ENCODE measurements at places on chromosomes 6 and 20.

- no peak for DNase-seq
These were observed 7.4 kb upstream of the SSTR4 start for GRCh38 chr20:23027721-23028120.

DNA sequence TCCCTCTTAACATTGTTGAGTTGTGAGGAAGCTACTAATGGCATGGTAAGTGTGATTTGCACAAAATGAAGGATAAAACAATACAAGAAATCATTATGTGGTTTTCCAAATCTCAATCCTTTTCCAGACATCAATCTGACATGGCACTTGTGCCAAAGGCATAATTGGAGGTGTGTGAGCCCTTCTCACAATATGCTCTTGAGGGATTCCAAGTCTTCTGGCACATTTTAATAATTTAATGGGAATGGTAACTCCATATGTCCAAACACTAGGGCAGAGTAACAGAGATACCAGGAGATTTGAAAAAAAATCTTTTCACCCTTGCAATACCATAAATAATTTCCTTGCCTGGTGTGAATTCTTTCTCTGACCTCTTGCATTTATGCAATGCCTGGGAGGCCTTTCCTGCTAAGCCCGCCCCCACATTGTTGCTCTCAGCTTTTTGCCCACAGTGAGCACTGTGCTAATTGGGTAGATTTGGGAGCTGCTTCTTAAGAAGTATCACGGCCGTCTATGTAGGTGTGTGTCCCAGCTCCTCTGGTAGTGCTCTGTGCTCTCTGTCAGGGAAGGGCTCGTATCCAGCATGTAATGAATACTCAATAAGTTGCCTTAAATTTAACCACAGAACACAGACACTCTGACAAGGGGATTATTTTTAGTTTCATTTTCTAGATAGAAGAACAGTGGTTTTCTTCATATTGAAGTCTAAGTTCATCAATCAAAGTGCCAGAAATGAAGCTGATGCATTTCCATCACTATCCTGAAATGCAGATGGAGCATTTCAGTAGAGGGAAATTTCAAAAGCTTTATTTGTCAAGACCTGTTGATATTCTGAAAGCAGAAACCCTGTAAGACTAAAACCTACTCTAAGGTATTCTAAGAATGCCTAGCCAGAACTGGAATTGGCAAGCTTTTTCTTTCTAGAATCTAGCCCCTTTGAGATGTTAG lies 54.4 kb upstream of the CEP85L start:
- no peak for DNase-seq

DNA sequence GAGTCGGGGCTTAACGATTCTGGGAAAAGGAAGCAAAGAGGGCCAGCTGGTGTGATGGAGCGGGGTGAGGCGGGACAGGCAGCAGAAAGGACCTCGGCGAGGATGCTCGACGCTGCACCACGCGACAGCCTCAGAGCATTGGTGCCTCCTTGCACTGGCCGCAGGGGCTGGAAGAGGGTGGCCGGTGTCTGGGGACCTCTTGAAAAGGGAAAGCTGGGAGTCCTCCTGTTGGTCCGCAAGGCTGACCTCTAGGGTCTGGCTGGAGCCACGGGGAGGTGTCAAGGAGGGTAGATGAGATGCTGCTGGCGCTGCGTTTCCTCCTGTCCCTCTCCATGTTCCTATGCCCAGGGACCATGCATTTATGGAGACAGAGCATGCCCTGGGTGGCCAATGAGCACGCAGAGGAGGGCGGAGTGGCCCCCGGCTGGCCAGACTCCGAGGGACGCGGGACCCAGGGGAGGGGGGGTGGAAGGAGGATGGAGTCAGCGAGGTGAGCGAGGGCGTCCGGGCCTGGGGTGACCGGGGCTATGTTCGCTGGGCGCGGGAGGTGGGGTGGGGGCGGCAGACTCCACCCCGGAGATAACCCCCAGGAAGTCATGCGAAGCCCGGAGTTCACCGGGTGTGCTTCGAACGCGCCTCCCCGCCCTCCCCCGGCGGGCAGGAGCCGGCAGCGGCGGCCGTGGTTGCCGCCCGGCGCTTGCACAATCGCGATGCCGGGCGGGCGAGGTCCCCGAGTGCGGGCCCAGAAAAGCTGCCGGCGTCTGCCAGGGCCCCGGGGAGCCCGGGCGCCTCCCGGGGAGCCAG lies at the start of gene CYP24A1:
CYP24A1 (minus strand) TSS at position 334 of the 804 bp plus-strand sequence. CDS start 407 bp downstream, outside the sequence.
- no peak for DNase-seq

DNA sequence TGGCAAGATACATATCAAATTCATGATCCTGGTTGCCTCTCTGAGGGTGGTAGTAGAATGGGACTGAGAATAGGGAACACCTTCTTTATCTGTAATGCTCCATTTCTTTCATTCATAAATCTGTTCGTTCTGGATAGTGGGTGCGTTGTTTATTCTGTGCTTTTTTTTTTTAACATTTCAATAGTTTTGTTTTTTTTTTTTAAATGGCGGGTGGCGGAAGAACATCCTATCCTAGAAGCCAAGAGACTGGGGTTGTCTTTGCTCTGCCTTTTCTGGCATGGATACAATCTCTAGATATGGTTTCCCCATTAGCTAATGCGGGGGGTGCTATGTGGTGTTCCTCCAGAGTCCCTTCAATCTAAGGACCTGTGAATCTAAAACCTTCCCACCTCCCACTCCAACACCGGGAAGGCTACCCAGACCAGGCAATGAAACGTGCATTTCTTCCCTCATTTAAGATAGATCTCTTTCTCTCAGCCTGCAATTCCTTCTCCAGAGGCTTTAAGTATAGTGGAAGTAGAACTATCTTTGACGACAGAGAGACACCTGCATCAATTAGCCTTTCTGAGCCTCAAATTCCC lies 883 bp upstream of the CCDC28A start:
- no peak for DNase-seq

- no peak for DNase-seq
These were observed at the start of gene SLC17A9 for GRCh38 chr20:62952373-62952967. Gene SLC17A9 (plus strand): TSS chr20:62952709. CDS start chr20:62952831, 122 bp downstream.

- no peak for DNase-seq
These were observed 21.6 kb downstream of the DLL1 start for GRCh38 chr6:170269151-170269845.

GRCh38 chr6:20129290-20130088 lies 82.8 kb downstream of the MBOAT1 start:
- no peak for DNase-seq

GRCh38 chr20:19074356-19074755 lies 138.1 kb upstream of the SLC24A3 start:
- no peak for DNase-seq

- DNase-seq, result no peak
These were observed 260.1 kb downstream of the BTBD3 start for GRCh38 chr20:12177657-12178293.

- no peak for DNase-seq
These were observed 272.9 kb upstream of the KCNQ5 start for GRCh38 chr6:72348926-72349325.

DNA sequence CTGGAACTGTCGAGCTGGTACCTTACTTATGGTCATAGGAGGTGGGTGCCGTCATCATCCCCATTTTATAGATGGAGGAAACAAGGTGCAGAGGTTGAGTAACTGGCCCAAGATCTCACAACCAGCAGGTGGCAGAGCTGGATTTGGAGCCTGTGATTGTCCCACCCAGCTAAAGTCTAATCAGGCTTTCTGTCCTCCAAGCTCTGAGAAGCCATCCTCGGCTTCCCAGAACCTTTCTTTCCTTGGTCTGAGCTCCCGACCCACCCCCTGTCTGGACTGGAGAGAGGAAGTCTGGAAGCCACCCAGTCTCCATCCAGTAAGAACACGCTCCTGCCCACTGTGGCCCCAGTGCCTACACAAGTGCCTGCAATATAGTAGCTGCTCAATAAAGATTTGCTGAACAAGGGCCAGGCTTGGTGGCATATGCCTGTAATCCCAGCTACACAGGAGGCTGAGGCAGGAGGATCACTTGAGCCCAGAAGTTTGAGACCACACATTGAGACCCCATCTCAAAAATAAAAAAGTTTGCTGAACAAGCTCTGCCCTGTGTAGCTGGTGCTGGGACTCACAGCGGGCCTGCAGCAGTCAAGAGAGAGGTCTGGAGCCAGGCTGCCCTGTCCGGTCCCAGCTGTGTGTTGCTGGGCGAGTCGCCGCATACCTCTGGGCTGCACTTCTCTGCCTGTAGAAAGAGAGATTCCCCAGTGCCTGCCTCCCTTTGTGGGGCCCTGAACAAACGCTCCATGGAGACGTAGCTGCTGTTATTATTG lies 32.5 kb upstream of the DLGAP4 start:
- no peak for DNase-seq

DNA sequence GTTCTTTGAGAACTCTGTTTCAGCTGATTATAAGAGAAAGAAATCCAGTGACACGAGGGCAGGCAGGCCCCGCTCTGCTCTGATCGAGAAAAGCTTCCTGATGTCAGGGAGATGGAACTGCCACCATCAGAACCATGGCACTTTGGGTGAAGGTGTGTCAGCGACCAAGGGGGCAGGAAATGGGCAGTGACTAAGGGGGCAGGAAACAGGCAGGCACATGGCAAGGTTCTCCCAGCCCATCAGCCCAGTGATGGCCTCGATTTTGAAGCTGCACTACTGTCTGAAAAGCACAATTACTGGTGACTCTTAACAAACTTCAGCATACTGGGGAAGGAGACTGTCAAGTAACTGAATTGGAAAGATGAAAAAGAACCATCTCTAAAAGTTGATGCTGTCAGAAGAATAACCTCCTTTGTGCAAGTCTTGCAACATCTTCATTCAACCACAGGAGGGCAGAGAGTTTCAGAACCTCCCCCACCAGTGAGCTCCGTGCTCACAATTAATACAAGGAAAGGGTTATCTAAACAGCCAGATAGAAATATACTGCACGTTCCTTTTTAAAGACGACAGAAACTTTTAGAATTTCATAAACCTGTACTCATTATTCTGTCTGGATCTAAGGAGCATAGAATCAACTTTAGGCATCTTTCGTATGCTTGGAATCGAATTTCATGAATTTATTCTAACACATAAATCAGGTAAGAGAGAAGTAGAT lies 39.1 kb downstream of the TMX4 start:
- DNase-seq, result no peak

GRCh38 chr20:19658137-19658536 lies 99.9 kb upstream of the RIN2 start:
- DNase-seq, result no peak

- DNase-seq, result no peak
These were observed 754.8 kb downstream of the QKI start for GRCh38 chr6:164169355-164169754.

- peak; percentile 77 for DNase-seq
These were observed 347.1 kb upstream of the MANEA start for GRCh38 chr6:95230071-95230740.

DNA sequence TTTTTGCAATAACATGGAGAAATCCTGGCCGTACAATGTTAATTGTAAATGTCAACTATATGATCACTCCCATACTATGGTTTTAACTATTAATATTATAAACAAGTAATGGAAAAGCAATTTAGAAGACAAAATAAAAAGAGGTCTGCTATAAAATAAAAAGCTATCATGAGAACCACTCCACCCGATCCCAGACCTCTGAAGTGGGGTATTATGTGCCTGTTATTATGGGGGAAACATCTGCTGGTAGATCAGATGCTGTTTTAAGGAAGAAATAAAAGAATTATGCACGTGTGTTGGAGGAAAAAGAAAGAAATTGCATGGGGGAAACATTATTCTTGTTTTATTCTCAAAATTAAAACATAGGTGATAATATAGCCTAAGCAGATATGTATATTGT lies 615.7 kb upstream of the ARID1B start:
- no peak for DNase-seq

GRCh38 chr20:53050338-53050737 lies 78.2 kb downstream of the TSHZ2 start:
- DNase-seq, result no peak

DNA sequence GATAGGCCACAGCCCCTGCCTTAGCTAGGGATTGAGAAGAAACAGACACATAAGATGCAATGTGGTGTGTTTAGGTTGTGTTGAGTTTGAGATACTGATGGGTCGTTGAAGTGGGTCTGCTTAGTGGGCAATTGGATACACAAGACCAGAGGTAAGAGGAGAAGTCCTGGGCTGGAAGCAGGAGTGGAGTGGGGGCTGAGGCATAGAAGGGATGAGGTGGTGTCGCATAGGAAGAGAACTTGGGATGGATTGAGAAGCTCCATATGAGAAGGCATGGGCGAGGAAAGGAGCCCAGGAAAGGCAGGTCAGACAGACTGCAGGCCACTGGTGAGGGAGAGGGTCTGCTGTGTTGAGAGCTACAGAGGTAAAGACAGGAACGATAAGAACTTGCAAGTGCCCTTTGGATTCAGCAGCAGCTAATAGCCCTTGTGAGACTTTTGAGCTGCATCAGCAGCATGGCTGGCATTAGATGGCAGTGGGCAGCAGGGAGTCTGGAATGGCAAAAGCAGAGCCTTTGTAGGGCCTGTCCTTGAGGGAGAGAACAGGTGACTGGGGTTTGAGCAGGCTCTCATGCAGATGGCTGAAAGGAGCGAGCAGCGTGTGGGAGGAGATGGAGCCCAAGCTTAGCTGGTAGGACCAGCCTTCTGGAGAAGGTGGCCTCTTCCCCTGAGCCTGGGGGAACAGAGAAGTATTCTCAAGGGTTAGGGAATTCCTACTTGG lies 33.2 kb downstream of the PLCG1 start:
- no peak for DNase-seq

GRCh38 chr20:24448170-24448569 lies 21.3 kb upstream of the SYNDIG1 start:
- DNase-seq, result no peak

DNA sequence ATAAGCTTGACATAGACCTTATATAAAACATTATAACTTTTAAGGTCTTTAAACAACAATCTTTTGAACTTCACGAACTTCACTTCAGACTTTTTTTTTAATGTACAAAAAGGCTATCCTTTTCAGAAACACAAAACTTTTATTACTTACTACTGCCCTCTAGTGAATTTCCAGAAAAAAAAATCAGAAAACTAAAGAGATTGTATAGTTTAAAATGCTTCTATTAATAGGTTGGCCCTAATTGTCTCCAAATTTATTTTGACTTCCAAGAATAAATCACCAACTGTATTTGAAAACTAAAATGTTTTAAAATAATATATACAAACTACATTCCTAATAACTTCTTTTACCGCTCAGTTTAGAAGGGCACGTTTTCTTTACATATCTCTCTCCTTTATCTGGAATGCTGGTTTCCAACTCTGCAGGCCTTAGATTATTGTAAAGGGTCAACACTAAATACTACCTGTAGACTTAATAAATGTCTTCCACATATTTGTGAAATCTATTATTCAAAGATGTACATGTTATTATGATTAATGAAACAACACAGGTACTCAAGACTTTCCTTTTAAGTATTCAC lies 66.8 kb downstream of the LMBRD1 start:
- DNase-seq, result no peak

Measured in NCI-H446 (cell line).